KBM-7 (cell line): ENCODE measurements at places on chromosomes 2 and 18.

DNA sequence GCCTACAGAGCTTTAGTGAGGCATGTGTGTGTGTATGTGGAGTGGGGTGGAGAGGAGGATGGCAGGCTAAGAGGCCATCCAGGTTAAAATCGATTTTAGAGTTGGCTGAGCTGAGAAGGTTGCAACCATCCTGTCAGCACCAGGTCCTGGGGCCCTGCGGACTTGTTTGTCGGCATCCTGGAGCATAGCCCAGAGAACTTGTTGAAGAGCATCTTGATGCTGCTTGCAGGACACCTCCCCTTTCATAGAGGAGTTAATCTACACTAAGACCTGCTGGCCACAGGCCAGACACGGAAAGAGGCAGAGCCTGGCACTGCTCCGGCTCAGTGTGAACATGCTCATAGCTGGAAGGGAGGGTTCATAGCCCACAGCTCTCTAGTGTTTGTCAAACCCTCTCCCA, 72.1 kb upstream of the RGPD5 start:
- DNase-seq: no peak

- no peak for DNase-seq
These were observed 33.5 kb upstream of the PXDN start for GRCh38 chr2:1777781-1778180.

- no peak for DNase-seq
These were observed 166.2 kb downstream of the TDRD15 start for GRCh38 chr2:21289989-21290388.

- DNase-seq: peak; percentile 33
These were observed 1500.6 kb upstream of the TMEFF2 start for GRCh38 chr2:193695367-193695766.

DNA sequence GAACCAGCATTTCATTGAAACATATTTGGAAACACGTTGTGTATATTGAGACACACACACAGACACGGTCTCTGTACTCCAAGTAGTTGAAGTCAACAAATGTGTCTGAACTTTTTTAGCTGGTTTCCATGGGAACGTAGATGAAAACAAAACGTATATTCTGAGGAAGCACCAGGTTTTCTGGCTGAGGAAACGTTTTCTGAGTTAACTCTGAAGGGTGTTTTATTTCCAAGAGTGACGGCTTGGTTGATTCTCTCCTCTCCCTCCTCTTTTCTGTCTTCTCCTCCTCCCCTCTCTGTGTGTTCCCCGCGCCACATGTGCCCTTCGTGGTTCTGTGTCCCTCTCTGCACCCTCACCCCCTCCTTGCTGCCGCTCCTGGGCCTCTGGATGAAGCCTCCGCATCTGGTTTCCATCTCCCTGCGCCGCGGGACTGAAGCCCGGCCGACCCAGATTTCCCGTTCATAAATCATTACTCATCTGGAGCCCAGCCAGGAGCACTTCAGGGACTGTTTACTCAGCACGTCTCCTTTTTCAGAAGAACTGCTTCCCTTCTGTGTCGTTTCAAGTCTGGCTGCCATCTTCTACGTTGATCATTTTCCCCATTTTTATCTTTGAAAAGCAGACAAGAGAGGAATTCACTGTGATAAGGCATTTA, 122.7 kb downstream of the COL6A3 start:
- peak; percentile 44 for DNase-seq

DNA sequence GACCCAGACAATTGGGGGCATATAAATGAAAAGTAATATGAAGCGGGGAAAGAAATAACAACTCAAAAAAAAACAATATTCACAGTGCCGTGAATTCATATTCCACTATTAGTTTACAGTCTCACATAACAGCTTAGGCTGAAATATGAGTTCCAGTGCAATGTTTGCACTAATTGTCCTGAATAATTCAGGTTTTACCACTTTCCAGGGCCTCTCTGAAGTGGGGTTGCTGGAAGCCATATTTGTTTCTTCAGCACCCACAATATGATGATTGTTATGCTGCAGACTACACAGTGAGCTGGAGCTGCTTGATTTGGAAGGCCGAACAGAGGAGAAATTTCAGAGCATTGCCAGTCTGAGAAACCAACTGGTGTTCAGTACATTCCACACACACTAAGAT, 894.5 kb upstream of the ACVR2A start:
- DNase-seq: no peak

- peak; percentile 70 for DNase-seq
These were observed 213.9 kb downstream of the TFCP2L1 start for GRCh38 chr2:121071034-121071504.

DNA sequence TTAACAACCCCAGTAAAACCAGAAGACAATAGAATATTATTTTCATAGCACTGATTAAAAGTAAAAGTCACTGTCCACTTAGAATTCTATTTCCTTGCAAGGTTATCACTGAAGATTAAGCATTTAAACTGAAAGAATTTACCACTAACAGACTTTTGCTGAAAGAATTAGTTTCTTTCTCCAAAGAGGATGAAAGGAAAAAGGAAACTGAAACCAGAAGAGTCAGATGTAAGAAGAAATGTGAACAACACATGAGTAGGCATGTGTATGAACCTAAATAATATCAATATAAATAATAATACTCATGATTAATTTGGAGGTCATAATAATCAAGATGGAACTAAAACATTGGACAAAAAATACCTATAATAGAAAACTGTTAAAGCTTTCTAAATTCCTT, 82.4 kb upstream of the KLHL29 start:
- DNase-seq: no peak

DNA sequence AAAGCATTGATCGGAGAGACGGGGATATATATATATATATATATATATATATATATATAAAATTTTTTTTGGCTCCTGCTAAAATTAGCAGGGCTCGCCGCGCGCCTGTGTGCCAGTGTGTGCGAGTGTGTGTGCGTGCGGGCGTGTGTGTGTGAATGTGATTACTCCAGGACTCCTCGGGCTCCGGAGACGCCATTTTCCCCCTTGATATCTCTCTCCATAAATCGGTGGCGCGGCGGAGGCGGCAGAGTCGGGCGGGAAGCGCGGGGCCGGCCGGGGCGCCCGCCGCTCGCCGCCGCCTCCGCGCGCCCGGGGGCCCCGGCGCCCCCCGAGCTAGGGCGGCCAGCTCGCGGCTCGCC, 795 bp upstream of the SETBP1 start:
- DNase-seq: peak; percentile 9

DNA sequence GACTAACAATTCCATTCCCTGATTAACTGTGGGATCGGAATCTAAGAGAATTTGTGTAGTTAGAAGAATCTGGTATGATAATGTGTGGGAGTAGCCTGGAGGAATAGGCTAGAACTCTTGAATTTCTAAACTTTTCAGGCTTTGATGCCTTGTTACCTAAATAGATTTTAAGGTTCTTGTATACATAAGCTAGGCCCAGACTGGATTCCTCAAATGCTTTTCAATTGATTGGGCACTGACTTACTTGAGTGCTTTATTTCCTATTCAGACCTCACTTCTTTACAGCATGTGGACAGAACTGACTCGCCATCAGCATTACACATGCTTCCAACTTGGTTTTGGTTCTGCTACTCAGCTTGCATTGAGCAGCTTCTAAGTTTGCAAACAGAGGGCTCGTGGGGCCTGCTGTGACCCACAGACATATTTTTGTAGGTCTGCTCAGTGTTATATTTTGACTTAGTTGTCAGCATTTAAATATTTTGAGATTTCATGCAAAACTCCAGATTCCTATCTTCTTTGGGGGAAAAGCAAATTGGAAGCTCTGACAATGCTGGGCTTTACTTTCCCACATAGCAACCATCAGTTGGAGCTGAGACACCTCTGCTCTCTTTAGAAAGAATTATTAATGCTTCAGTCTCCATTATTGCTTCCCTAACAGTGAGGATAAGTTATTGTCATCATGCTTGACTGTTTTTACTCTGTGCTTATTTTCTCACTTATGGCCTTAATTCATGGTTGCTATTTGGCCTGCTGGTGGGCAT, 5.7 kb downstream of the PARD3B start:
- DNase-seq: no peak

GRCh38 chr2:170505631-170506275, 209.4 kb upstream of the SP5 start:
- DNase-seq: no peak

DNA sequence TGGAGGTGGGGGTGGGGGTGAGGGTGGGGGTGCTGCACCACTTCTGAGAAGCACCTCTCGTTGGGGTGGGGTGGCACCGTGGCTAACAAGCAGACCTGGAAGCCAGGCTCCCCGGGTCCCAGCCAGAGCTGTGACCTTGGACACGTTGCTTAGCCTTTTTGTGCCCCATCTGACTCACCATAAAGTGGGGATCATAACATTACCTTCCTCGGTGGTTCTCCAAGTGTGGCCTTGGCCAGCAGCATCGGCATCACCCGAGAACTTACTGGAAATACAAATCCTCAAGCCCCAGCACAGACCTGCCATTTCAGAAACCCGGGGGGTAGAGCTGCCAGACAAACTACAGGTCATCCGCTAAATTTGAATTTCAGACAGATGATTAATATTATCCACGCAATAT, 58.7 kb upstream of the SLC66A3 start:
- no peak for DNase-seq

GRCh38 chr2:108535357-108535631, 1.0 kb downstream of the LIMS1 start:
- DNase-seq: peak; percentile 25

GRCh38 chr2:215685238-215685990, 249.5 kb upstream of the FN1 start:
- DNase-seq: no peak
